ENCODE measurements at places on chromosomes 12 and 14.

GRCh38 chr12:84638811-84639368, 273.7 kb downstream of the SLC6A15 start:
- no peak for DNase-seq

GRCh38 chr12:113903381-113903863, 62.7 kb downstream of the RBM19 start:
- no peak for DNase-seq

- no peak for DNase-seq
These were observed 19.0 kb upstream of the KRAS start for GRCh38 chr12:25269701-25270100.

GRCh38 chr12:6888360-6888759, 15.3 kb upstream of the SPSB2 start:
- DNase-seq, result no peak

DNA sequence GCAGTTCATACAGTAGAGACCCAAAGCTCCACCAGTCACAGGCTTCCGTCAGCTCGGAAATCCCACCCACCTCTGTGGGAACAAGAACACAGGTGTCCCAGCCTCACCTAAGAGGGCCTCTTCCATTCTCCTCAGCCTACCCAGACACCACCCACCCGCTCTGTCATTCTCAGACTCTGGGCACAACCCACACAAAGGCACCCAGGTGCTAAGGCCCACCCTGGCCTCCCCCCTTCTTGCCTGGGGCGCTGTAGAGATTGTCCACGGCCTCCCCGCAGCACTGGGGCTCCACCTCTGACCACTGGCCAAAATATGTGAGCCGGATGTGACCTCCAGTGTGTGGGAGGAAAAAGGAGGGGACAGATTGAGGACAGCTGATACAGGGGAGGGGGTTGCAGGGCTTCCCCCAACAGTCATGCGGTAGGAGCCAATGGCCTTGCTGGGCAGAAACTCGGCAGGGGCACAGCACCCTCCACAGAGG, 14.2 kb downstream of the RPS6KL1 start:
- no peak for DNase-seq

- no peak for DNase-seq
These were observed 291.7 kb downstream of the RMST start for GRCh38 chr12:97754306-97754705.

Data from hepatic stellate cell (primary cell).